Activated CD8-positive, alpha-beta memory T cell treated with anti-CD3 and anti-CD28 coated beads, Interleukin-2, amount 50 U/mL, for 4 hours (primary cell): ENCODE measurements at places on chromosomes 5 and 9.
A peak's percentile ranks its signal among the peaks of the same experiment; 100 is the strongest.

- no peak for DNase-seq
These were observed 1.3 kb upstream of the ERAP1 start for GRCh38 chr5:96808868-96809558.

DNA sequence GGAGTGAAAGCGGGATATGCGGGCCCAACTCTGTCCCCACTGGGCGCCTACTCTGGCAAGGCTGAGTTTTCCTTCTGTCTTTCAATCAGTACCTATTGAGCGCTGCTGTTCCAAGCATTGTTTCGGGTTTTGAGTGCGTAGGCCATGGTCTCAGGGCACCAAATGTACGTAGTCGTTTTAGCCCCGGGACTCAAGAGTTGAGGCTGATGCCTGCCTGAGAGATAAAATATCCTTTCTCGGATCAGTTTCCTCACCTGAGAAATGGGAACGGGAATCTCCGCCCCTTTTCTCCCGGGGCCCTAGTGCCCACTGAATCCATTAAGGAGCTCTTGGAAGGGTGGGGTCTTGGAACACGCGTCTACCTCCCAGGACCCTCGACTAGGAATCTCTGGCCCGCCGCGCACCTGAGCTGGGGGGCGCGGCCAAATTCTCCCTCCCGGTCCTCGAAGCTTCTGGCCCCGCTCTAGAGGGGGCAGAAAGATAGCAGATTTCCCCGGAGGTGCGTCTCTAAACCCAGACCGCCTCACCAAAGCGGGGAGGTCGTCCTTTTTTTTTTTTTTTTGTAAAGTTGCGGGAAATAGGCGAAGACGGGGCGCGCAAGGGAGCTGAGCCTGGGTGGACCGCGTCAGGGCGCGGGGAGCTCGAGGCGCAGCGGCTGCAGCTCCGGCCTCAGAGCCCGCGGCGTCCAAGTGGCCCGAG lies 494 bp upstream of the CXXC5 start:
- DNase-seq = peak; percentile 6

GRCh38 chr5:10586008-10586407 lies 22.1 kb downstream of the ANKRD33B start:
- DNase-seq = no peak

DNA sequence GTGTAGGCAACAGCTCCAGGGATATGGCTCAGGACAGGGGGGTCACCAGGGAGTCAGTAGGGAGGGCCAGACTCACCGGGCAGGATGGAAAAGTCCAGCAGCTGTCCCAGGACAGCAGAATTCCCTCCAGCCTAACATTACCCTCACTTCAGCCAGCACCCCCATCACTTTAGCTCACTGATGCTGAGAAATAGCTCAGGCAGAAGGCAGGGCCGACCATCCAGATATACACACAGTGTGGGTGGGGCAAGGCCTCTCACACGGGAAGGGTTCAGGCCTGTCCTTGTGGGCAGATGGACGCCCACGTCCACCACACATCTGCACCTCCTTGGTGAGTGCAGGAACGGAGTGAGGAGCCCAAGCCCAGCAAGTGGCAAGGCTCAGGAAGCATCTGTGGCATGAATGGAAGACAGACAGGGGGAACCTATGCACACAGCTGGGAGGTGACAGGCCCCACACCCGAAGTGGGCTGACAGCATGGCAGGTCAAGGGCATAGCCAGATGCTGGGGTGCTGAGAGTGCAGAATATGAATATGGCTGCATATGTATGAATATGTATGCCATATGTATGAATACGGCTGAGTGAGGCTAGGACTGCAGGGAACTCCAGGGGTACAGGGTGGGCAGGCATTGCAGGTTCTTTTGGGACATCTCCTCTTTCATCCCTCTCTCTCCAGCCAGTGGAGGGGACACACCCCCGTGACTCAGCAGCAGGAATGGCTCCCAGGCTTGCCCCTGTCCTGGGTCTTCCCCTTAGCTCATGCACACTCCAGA lies 17.0 kb downstream of the BICD2 start:
- no peak for DNase-seq

GRCh38 chr9:16268067-16268881 lies 602.2 kb downstream of the BNC2 start:
- no peak for DNase-seq

DNA sequence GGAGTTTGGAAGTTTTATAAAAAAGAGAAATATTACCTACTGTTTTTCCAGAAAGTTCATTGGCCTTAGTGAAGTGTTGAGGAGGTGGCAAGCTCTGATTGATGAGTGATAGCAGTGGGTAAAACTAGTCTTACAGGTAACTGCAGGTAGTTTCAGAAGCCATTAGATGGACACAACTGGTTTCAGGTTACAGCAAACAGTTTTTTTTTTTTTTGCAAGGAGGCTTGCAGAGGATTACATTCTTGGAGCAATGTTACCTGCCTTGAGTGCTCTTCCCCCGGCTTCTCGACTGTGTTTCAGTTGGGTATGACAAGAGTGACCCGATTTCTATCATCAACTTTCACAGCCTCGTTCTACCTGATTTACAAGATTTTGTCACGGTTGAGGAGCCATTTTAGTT lies 333.4 kb downstream of the YTHDC2 start:
- DNase-seq = no peak
